ENCODE measurements at places on chromosomes 12 and 14.

DNA sequence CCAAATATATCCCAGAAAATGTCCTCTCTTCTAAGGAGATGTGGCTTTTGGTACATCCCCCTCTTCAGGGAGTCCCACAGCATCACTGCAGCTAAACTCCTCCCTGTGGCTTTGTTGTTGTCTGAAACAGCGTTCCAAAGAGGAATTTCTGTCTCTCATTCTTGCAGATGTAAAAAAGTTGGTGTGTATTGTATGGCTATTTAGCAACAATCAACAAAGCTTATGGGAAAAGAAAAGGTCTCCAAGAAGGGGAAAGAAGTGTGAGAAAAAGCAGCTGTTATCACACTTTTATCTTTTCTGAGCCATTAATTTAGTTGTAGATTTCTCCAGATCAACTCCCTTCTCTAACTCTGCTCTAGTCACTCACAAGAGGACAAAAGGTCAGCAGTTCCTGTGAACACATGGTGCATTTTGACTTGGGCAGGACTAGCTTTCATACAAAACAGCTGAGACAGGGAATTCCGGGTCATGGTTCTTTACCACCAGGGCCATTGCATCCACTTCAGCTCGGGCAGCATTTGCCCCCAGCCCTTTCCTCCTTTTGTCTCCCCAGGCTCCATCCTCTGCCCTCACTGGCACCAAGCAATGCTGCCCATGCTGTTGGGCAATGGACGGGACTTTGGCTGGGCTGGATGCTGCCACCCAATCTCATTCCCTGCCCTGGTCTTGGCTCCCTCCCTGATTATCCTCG, 184.7 kb downstream of the TMX1 start:
- DNase-seq, result peak; percentile 45

DNA sequence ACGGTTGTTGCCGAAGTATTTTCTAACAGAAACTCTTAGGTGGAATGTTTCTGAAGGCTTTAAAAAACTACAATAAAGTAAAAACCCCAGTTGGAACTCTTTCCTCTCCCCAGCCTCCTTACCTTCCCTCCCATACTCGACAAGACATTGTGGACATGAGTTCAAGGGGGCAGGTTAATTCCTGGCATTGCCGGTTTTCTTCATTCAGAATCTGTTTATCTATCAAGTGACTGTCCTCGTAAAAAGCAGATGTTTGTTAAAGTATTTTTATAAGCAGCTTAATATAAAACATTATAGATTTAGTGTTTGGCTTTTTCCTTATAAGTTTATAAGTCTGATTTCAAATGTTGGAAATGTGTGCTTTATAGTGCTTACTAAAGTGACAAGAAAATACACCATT, 30.7 kb downstream of the PARP11 start:
- DNase-seq, result no peak

- DNase-seq, result peak; percentile 97
These were observed 83.5 kb downstream of the SAMD4A start for GRCh38 chr14:54650331-54650958.

DNA sequence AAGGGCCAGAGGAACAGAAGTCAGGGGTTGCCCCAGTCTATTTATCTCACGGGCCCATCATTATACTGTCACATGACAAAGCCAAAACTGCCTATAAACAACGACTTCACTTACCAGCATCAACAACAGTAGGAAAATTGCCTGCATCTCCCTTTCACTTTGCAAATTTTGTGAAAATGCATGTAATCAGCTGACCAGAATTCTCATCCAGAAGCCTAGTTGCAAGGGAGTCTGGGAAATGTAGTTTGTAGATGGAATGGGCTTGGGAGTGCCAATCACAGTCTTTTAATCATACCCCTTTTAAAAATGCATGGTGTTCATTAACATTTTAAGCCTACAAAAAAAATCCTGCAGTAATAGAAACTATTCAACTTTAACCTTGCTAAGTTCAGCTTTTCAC, 369.3 kb upstream of the TMPO start:
- DNase-seq, result no peak

DNA sequence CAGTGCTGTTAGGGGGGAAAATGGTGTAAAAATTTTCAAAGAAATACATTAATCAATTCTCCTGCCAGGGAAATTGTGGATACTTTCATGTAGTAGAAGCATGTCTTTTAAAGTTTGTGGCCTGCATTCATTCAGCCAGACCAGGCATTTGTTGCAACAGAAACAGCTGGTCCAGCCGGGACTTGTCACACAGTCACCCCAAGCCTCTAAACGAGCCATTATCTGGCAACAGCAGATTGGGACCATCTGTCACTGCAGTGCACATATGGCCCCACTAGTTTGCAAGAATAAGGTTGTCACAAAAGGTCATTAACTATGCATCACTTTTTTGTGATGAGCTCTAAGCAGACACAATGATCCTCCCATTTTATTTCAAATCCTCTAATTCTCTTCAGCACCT, 193.9 kb downstream of the PHLDA1 start:
- DNase-seq, result no peak

GRCh38 chr12:98895086-98895651, 250.1 kb downstream of the APAF1 start:
- DNase-seq, result no peak

DNA sequence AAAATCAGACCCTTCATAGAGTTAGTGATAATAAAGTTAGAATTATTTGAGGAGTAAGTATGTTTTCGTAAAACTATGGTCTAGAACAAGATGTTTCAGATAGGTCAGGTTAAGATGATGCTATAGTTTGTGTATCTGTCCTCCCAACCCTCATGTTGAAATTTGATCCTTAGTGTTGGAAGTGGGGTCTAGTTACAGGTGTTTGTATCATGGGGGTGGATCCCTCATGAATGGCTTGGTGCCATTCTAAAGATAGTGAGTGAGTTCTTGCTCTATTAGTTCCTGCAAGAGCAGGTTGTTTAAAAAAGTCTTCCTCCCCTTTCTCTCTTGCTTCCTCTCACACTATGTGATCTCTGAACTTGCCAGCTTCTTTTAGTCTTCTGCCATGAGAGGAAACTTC, 707.3 kb upstream of the FOXG1 start:
- DNase-seq, result no peak

DNA sequence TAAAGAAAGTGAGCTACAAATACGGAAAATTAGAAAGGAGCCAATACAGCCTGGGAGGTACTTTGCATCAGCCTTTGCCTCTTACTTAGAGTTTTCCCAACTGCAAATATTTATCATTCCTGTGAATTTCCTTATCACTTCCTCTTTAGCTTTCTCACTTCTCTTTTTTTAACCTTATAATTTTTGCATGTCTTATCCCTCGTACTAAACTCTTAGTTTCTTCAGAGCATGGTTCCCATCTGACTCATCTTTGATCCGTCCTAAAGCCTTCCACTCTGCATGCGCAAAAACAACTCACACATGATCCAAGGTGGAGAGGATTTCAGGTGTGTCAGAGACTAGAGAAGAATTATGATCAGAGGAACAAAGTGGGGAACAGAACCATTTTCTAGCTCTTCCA, 9.6 kb upstream of the SNAPC1 start:
- peak; percentile 65 for DNase-seq

- DNase-seq, result no peak
These were observed 691 bp downstream of the SLC2A13 start for GRCh38 chr12:40105265-40105514.

DNA sequence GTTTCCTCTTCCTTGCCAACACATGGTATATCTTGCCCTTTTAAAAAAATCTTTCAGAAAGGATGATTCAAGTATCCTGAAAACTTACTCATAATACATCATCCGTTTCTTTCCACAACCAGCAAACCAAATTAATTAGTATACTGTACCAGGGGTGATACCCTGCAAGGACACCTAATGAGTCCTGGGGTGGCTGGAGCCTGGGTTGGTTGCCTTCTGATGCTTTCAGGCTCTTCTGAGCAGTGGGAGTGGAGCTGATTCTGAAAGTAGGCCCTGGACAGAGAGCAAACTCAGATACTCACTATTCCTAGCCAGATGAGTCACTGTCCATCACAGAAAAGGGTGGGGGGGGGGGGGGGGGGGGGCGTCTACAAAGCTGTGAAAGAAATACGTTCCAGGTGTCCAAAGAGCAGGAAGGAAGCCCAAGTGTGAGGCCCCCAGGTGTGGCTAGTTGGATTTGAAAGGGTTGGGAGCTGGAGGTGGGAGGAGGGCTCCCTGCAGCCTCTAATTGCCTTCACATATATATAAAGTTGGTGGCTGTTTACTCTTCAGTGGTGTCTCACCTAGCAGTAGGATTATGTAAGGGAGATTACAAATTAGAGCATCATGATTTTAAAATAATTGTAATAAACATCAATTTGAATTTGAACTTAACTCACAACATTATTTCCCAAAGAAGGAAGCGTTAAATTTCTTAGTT, 36.5 kb downstream of the FBXO33 start:
- no peak for DNase-seq

DNA sequence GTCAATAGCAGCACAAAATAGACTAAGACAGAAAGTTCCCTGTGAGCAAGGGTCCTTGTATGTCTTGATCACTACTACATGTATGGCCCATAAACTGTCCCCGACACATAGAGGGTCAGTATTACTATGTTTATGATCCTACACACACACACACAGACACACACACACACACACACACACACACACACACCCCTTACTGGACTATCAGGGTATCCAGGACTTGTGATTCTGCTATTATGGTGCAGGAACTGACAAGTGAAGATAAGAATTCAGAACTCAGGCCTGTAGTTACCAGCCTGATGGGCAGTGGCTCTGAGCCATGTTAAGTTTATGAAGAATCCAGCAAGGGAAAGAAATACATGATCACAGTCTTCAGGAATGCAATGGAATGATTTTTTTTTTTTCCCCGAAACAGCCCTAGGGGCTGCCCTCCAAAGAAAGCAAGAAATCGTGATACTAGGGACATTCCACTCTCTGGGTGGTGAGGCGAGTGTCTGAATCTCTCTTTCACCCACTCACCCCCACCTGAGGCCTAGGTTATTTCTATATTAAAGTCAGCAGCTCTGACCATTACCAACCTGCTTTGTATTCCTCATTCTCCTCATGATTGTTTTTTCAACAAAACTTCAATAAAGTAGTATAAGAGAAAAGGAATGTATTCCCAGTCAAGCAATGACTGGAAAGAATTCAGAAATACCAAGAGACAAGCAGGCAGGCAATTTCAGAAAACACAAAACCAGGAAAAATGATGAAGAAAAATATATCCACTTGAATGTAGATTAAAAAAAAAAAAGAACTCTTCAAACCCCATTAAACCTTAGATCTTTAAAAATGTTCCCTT, 105.8 kb downstream of the AVPR1A start:
- DNase-seq, result peak; percentile 93

DNA sequence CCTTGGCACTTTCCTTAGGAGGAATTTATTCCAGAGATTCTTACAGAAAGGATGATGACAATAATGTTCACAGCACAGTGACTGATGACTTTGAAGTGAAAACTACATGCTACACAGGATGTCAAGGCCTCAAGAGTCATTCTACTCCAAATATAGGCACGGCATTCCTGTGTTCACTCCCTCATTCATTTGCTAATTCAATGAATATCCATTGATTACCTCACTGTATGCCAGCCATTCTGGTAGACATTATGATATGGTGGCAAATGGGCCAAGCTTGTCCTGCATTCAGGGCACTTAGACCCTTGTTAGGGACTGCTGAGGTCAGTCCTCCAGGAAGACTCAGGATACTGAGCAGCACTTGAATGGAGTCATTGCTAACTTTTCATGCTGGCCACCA, 48.0 kb downstream of the FOXN4 start:
- no peak for DNase-seq

DNA sequence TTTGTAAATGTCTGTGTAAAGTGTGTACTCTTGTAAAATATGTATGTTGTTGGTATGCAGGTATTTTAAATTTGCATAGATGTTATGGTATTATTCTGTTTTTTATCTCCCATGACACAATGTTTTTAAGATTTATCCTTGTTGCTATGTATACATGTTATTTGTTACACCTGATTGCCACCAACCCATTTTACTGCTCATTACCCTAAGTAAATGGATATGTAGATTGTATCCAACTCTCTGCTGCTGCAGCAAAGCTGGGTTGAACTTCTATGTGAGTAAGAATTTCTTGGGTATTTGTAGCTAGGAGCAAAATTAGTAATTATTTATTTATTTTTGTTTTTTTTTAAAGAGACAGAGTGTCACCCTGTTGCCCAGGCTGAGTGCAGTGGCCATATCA, 6.2 kb downstream of the APAF1 start:
- no peak for DNase-seq

- no peak for DNase-seq
These were observed 278.3 kb downstream of the AKAP6 start for GRCh38 chr14:32607399-32607798.

DNA sequence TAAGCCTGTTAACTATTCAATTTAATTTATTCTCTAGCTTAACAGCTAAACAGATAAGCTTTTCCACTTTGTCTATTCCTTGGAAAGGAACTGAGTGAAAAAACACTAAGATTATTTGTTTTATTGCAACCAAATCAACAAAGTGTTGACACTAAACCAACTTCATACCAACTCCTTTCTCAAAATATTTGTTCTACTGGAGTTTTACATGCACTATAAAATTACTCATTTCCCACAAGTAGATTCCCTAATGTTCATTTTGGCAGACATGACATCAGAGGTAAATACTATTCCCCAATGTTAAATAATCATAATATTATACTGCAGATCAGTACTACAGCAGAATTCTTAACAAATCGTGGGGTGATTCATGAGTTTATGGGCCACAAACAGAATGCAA, 231.4 kb downstream of the TTC6 start:
- DNase-seq, result no peak

All from renal cortical epithelial cell (primary cell).